AG09309 (cell line): ENCODE measurements at places on chromosomes 1 and 21.

- DNase-seq = no peak
These were observed 141.9 kb upstream of the CXADR start for GRCh38 chr21:17370916-17371315.

GRCh38 chr1:6864166-6864565 is 78.9 kb downstream of the CAMTA1 start:
- DNase-seq = no peak

DNA sequence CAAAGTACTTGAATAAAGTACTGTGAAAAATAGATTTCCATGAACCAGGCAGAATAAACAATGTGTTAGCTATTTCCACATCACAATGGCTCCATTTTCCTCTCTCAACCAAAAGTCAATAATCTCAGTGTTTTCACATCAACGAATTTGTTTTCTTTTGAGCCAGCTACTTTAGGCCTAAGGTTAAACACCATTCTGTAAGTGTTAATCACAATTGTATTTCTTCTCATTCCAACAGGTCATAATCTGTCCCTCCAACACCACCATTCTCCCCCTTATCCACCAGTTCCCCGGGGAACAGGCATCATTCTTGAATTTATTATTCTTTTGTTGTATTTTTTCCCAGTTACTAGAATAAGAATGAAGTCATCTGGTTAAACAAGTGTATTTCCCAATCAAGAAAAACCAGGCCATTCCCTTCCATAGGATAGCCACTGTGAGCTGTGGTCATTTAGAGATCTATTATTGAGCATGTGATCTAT is 66.2 kb upstream of the PALMD start:
- no peak for DNase-seq

DNA sequence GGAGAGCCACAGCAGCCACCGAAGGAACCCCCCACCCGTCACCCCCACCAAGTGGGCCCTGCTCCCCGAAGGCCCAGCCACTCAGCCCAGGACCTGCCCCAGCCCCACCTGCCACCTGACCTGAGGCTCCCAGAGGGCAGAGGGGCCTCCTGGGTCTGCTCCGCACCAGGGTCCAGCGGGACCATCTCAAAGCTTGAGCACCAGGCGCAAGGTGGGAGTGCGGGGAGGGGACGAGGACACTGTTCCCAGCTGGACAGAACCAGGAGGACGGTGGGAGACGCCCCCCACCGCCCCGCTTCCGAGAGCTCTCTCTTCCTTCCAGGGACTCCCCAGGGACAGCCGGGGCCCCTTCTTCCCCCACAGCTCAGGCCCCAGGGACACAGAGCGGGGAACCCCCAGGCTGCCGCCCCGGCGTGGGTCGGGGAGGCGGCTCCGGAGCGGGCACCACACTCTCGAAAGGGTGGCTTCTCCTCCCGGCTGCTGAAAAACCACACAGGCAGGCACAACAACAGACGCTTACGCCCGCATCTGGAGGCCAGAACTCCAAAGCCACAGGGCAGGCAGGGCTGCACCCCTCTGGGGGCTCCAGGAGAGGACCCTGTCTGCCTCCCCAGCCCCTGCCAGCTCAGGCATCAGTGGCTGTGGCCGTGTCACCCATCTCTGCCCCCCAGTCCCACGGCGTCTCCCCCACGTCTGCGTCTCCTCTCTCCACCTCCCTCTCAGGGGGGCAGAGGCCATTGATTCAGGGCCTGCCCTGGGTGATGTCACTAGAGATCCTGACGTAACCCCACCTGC is 1.9 kb upstream of the TTLL10 start:
- DNase-seq = no peak

GRCh38 chr1:107788206-107789202 is 176.5 kb downstream of the VAV3 start:
- DNase-seq = no peak

GRCh38 chr1:166811691-166812090 is 27.6 kb upstream of the POGK start:
- DNase-seq = peak; percentile 10

- no peak for DNase-seq
These were observed 36.1 kb downstream of the CLSTN1 start for GRCh38 chr1:9787702-9788101.

- no peak for DNase-seq
These were observed 1126.9 kb downstream of the KCNT2 start for GRCh38 chr1:195481293-195481692.

DNA sequence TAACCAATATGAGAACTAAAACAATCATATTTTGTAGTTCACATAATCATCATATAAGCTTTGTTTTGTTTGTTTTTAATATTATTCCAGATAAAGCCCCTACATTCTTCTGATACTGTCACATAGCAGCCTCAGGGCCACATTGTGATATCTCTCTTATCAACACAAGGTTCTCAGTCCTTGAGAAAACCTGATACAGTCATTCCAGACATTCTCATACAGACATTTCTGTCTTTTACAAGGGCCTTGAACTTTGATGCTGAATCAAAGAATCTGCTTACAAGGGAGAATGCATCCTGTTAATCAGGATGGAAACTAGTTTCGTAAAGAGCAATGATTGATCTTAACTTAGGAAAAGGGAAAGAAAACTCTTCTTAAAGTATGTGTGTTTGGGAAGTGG is 12.7 kb upstream of the VCAM1 start:
- no peak for DNase-seq

- no peak for DNase-seq
These were observed 33.1 kb upstream of the FOXO6 start for GRCh38 chr1:41328001-41328615.

- no peak for DNase-seq
These were observed 131.5 kb upstream of the FGGY start for GRCh38 chr1:59165353-59165752.

DNA sequence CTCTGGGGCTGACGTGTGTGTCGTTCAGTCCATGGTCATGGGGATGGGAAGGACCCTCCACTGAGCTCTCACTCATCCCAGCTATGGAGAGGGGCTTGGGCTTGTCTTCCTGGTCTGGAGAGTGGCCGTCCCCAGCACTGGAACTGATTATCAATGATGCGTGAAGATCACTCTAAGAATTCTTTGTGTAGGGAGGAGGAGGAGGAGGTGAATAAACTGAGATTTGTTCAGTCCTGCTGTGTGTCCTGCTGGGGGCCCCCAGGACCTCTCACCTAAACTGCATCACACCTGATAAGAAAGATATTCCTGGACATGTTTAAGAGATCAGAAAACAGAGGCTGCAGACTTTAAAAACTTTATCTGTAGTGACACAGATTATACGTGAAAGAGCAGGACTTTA is 21.2 kb downstream of the RHOU start:
- DNase-seq = no peak
